Umbilical cord (tissue), 2 donors: ENCODE measurements at places on chromosomes 13 and 19. TPM values are rescaled to one million over a fixed set of nuclear protein-coding genes. Genes with fewer than 3 reads are reported as not detected.

The ZNF534 gene
- total RNA-seq = 6.5 TPM

The OR7D2 gene
- 0.48 TPM for total RNA-seq

The ZNF135 gene
- 8.9 TPM for total RNA-seq

The EID2B gene
- 11.3 TPM for total RNA-seq

The ZNF266 gene
- 7.5 TPM for total RNA-seq

The GNG8 gene
- total RNA-seq = not detected

GRCh38 chr13:102040812-102041211 is 361.0 kb downstream of the FGF14 start:
- DNase-seq = no peak

DNA sequence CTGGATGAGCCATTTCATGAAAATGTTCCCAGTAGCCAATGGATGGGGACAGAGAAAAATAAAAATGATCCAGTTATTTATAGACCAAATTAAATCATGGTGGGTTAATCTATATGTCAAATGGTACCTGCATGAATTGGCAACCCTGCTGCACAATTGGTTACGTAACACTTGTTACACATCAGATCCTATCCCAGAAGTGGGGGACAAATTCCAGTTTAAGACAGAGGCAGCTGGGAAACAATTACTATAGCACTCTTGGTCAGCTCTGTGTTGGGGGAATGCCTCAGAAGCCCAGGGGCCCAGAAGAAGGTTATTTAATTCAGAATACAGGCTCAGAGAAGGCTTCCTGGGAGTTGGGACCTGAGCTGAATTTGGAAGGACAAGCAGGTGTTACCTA is 81.1 kb upstream of the FLT1 start:
- no peak for DNase-seq

GRCh38 chr19:52785506-52785905 is 1.1 kb downstream of the ZNF600 start:
- DNase-seq = no peak

DNA sequence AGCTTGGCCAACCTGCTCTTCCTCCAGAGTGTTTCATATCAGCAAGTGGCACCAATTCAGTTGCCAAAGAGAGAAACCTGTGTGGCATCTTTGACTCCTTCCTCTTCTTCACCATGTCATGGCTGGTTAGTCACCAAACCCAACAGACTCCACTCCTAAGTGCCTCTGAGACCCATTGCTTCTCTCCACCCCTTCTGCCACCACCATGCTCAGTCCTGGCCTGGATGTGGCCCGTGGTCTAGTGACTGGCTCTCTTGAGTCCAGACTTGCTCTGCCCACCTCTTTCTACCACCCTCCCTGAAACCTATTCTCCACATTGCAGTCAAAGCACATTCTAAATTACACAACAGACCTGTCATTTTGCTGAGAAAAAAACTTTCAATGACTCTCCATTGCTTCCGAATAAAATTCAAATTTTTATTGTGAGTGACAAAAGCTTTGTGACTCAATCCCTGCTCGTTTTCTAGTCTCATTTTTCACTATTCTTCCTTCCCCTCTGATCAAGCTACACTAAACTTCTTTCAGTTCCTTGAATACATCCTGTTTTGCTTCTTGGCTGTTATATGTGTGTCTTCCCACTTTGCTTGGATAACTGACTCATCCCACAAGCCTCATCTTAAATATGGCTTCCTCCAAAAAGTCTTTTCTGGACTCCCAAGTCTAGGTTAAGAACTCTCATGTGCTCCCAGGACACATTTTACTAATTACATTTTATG is 12.0 kb upstream of the TNFSF11 start:
- DNase-seq = no peak

DNA sequence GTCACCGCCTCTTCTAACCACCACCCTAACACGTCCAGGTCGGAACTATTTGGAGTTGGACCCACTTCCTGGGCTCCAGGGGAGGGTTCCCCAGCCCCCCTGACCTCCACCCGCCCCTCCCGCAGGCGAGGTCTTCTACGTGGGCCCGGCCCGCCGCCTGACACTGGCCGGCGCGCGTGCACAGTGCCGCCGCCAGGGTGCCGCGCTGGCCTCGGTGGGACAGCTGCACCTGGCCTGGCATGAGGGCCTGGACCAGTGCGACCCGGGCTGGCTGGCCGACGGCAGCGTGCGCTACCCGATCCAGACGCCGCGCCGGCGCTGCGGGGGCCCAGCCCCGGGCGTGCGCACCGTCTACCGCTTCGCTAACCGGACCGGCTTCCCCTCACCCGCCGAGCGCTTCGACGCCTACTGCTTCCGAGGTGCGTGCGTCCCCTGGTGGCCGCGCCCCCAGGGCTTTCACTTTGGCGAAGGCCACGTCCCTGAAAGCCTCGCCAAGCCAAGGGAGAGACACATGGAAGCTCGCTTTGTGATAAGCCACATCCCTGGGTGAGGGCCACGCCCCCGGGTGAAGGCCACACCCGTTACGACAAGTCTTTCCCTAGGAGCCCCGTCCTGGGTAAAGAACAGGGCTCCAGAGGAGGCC is 13.2 kb downstream of the NCAN start:
- DNase-seq = peak; percentile 10

DNA sequence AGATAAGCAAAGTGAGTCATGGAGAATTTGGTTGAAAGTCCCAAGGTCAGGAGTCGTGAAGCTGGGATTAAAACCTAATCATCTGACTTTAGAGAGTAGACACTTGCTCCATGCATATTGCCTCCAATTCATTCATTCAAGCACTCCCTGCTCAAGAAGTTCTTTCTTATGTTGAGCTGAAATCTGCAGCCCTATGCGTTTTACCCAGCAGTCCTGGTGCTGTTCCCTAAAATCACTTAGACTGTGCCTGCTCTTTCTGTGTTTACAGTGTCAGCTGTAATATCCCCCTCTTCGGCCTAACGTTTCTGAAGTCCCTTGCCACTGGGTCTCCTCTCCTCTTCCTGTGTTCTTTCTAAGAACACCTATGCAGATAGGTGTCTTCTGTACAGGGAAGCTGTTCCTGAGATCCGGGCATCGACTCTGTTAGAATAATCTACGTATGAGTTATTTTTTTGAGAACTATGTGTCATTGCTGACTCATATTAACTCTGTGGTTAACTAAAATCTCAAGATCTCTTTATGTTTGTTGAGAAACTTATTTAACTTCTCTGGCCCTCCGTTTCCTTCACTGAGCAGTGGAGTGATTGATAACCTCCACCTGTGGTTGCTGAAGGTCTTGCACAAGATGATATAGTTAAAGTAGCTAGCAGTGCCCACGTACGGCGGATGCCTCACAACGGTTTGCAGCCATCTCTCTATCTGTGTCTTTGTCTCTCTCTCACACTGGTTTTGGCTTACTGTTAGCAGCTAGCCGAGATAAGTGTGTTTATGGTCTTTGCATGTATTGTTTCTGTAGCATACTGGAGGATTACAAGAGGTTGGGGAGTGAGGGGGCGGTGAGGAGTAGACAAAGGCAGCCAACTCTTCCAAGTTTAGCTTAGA is 4.7 kb downstream of the ALOX5AP start:
- peak; percentile 54 for DNase-seq

DNA sequence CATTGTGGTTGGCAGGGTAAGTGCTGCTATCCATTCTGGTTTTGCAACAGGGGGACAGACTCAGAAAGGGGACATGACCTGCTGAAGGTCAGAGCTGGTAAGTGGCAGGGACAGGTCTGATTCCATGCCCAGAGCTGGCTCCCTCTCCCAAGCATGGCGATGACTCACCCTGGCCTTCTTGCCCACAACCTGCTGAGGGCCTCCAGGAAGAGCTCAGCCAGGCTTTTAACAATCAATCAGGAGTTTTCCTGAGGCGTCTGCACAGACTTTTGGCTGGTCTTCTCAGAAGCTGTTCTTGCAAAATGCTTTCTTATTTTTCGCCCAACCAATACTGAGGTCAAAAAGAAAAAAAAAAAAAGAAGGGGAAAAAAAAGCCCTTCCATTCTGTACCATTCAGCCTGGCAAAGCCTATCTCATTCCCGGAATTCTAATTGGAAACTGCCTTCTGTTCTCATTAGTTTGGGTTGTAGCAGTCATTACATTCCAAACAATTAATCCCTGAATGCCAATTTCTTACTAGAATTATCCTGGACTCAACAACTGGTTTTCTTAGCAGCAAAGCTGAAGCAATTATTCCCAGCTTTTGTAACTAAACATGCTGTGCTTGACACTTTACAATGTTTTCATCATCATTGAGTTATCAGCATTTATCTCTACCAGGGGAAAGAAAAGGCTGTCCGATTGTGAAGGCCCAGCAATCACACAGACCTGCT is 17.7 kb downstream of the SIAH3 start:
- peak; percentile 23 for DNase-seq

GRCh38 chr13:66659701-66660467 is 570.3 kb downstream of the PCDH9 start:
- DNase-seq = peak; percentile 80

- DNase-seq = no peak
These were observed 69.1 kb downstream of the ARHGEF18 start for GRCh38 chr19:7417671-7418324.

- no peak for DNase-seq
These were observed 48.2 kb upstream of the RNF113B start for GRCh38 chr13:98225036-98225940.

DNA sequence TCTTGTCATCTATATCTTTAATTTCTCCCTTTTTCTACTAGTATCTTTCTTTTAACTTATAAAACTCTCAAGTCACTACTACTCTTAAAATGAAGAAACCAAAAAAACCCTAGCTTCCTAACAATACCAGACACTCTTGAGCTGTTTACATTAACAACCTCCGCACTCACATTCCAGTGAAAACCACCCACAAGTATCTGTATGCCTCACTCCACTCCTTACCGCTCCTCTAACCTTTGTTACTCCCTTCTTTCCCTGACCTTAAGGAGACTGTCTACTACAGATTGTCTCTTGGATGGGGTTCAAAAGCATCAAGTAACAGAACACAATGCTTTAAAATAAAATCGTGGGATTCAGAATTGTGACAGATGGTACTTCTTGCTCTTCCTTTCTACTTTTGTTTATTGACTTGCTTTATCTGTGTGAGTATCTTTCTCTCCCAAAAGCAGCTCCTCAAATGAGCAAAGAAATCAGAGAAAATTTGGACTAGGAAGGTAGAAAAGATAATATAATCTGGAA is 110.0 kb upstream of the FBXL3 start:
- DNase-seq = no peak

DNA sequence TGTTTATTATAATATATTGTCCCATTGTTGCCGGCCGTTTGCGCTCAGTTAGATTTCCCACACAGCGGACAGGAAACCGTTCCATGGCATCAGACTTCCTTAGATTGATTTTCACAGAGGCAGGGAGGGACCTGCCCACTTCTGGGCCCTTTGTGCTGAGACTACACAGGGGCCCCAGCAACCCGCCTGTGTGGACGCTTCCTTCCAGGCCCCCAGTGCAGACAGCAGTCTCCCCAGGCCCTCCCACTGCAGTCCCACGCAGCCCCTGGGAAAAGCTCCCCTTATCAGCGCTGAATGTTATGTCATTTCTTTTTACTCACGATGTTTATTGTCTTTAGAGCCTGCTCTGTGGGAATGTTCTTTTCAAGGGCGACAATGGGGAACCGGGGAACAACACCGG is 351.7 kb upstream of the ARGLU1 start:
- DNase-seq = peak; percentile 65

GRCh38 chr19:12647490-12648071 is 19.0 kb downstream of the MAN2B1 start:
- DNase-seq = no peak

DNA sequence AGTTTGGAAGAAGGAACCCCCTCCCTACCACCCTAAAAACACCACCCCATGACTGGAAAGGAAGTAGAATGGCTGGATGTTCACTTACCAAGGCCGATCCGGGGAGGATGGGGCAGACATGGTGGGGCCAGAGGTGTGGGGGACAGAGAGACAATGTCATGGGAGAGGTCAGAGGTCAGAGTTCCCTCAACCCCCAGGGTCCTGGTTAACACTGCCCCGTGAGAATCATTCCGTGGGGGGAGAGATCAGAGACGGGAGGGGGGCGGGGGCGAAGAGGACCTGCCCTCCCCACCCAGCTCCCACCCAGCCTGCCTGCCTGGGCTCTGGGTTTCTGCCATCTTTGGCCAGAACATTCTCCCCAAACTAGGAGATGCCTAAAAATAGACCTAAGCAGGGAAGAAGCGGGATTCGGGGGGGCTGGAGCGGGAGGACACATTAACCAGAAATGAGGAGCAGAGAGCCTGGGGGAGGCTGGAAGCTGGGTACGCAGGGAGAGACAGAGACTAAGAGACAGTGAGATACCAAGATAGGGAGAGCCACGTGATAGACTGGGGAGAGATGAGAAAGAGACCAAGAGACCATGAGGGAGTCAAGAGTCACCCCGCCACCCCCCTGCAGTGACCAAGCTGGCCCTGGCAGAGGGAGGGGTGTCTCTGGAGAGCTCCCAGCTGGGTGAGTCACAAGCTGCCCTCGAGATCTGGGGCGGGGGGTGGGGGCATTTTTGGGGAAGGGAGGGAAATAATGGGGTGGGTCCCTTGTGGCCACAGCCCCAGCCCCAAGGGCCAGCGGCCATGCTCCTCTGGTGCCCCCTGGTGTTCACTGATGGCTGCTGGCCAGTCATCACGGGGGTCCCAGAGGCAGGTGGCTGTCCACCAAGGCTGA is 6.1 kb upstream of the KANK2 start:
- peak; percentile 94 for DNase-seq

DNA sequence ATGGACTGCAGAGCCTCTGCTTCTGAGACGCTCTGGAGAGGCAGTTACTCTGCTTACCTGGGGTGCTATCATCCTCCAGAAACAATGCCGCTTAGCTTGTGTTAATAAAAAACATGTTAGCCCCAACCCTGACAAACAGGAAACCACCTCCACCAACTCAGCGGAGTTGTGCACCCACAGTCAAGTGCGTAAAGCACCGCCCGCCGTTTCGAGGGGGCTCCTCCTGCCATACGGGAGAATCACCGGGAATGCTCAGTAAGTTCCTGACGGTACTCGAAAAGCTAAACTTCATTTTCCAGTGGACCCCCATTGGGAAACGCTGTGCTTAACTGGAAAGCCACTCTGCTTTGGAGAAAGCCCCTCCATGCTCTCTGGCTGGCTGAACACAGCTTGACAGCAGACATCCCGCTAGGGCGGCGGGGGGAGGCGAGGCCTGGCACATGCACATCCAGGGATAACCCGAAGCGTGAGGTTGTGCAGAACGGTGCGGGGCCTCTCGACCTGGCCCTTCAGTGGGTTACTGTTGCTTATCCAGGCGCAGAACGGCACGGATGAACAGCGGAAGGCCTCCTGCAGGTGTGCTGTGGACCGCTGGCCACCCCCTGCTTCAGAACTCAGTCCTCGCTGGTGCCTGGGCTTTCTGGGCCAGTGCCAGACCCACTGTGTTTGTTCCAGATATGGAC is 17.1 kb downstream of the GAS6 start:
- no peak for DNase-seq

- DNase-seq = no peak
These were observed 12.8 kb downstream of the MOB3A start for GRCh38 chr19:2083174-2083854.

DNA sequence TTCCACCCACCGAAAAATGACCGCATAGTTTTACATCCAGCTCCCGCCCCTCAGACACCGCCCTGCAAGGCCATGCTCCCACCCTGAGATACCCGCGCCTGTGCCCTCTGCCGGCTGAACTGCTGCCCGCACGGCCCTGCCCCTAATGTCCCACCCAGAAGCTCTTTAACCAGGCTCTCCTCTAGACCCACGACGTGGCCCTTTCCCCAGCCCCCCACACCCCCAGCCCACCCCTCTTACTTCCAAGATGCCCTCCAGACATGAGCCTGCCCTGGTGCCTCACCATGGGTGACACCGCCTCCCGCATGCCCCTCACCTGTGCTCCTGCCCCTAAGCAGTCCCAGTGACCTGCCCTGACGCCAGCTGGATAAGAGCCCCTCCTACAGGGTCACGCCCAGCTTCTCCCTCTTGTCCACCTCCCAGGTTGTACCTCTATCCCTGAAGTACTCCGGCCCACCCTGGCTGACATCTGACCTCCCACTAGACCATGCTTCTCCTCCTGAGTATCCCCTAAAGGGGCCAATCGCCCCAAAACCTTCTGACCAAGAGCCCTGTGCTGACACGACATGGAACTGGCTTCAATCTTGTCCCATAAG is 51.2 kb downstream of the COLGALT1 start:
- no peak for DNase-seq
